Thyroid gland (tissue), 4 donors: ENCODE measurements at places on chromosomes 2 and 18.
A peak's percentile ranks its signal among the peaks of the same experiment; 100 is the strongest.

- DNase-seq, result no peak
Observed at GRCh38 chr2:107801498-107801897, 25.2 kb upstream of the RGPD4 start.

GRCh38 chr2:240561325-240561971, 1.3 kb downstream of the DUSP28 start:
- no peak for DNase-seq

- no peak for DNase-seq
Observed at GRCh38 chr2:215884451-215885087, 128.8 kb downstream of the MREG start.

GRCh38 chr2:126220331-126220730, 435.6 kb upstream of the GYPC start:
- DNase-seq, result no peak

- DNase-seq, result no peak
Observed at GRCh38 chr2:127097841-127098651, 8.9 kb downstream of the BIN1 start.

DNA sequence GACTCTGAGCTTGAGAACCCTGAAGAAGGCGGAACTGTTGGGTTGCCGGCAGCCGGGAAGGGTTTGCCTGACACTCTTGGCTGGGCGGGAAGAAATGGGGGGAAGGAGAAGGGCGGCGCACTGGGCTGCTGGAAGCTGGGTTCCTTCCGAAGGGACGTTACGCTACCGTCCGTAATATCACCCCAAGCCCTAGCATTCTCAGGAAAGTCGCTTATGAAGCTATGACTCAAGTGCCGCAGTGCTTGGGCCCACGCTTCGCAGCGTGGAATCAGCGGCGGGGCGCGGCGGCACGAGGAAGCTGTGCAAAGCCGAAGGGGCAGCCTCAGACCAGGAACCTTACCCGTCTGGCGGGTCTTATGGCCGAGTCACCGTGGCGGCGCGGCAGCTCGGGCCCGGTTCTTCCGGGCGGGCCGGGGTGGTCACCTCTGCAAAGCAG, 50.2 kb upstream of the SIGLEC15 start:
- DNase-seq, result peak; percentile 62

GRCh38 chr2:204695506-204695905, 150.2 kb downstream of the PARD3B start:
- DNase-seq, result no peak

DNA sequence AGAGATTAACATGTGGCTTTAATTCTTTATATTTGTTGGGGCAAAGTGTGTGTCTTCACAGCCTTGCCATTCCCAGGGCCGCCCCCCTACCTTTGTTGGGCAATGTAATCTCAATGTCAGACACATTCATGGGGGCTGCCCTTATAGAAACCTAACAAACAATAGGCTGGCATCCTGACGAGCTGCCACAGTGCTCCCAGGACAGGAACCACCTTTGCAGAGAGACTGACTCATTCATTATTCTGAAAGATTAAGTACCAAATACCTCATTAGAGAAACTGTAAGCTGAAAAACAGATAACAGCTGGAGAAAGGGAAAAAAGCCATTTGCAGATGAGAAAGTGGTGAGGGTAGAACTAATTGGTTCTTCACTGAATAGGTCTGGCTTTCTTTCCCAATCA, 1587.5 kb upstream of the PIK3C3 start:
- no peak for DNase-seq

- DNase-seq, result no peak
Observed at GRCh38 chr2:36919041-36919837, 47.1 kb downstream of the STRN start.
